ENCODE measurements at places on chromosomes 4 and X. TPM values are rescaled to one million over a fixed set of nuclear protein-coding genes. Genes with fewer than 3 reads are reported as not detected.

Gene ADD1
- 178 TPM for total RNA-seq

Gene TRIM61
- total RNA-seq, result 0.61 TPM

Gene MID1
- 57.0 TPM for total RNA-seq

Gene MAGEA9B
- total RNA-seq, result not detected

Gene IL3RA
- not detected for total RNA-seq

Gene TNMD
- not detected for total RNA-seq

Gene CXCL5
- total RNA-seq, result not detected

Gene LGI2
- total RNA-seq, result not detected

Gene GPC3
- not detected for total RNA-seq

Gene ZFP42
- not detected for total RNA-seq

Gene CSAG3
- total RNA-seq, result 41.6 TPM

Gene XAGE1A
- total RNA-seq, result not detected

Gene MAP7D2
- total RNA-seq, result not detected

Gene DKK2
- not detected for total RNA-seq

- no peaks in the 10 kb centered on the region for H3K36me3 ChIP-seq
- H3K4me1 ChIP-seq, result no peaks in the 10 kb centered on the region
- H3K27me3 ChIP-seq, result no peaks in the 10 kb centered on the region
- DNase-seq, result no peak
- H3K27ac ChIP-seq, result no peak overlapping the region
Observed at GRCh38 chr4:170736710-170737109, 647.0 kb upstream of the AADAT start.

- no peaks in the 10 kb centered on the region for H3K36me3 ChIP-seq
- H3K27ac ChIP-seq, result no peak overlapping the region
- DNase-seq, result no peak
Observed at GRCh38 chr4:173910891-173911290, 372.6 kb downstream of the FBXO8 start.

GRCh38 chrX:79161655-79162054 lies 17.2 kb downstream of the GPR174 start:
- no peak for DNase-seq
- no peaks in the 10 kb centered on the region for H3K4me1 ChIP-seq
- no peak overlapping the region for H3K27ac ChIP-seq
- H3K4me3 ChIP-seq, result no peak overlapping the region
- H3K36me3 ChIP-seq, result no peaks in the 10 kb centered on the region

GRCh38 chr4:137700072-137700471 lies 167.8 kb upstream of the PCDH18 start:
- no peak for DNase-seq
- H3K4me3 ChIP-seq, result no peak overlapping the region
- no peak overlapping the region for H3K27ac ChIP-seq
- no peaks in the 10 kb centered on the region for H3K27me3 ChIP-seq
- H3K4me1 ChIP-seq, result no peaks in the 10 kb centered on the region

DNA sequence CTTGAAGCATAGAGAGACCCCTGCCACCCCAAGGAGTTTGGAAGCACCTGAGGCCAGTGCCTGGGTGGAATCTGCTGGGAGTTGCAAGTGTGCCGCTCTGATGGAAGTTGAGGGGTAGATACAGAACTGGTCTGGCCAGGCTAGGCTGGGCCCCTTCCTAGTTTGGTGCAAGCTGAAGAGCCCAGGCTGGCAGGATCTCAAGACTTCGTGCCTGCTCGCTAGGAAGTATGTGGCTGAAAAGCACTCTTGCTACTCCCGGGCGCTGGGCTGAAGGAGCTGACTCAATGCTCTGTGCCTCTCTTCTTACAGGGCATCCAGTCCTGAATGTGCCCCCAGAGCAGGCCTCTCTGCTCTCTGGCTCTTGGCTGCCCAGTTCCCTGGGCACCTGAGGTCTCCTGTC lies 51.7 kb upstream of the PJA1 start:
- no peak overlapping the region for H3K27ac ChIP-seq
- DNase-seq, result no peak
- no peaks in the 10 kb centered on the region for H3K4me1 ChIP-seq
- no peaks in the 10 kb centered on the region for H3K27me3 ChIP-seq
- H3K36me3 ChIP-seq, result no peaks in the 10 kb centered on the region

- no peak overlapping the region for H3K27ac ChIP-seq
- no peak overlapping the region for H3K4me3 ChIP-seq
- DNase-seq, result no peak
- no peaks in the 10 kb centered on the region for H3K36me3 ChIP-seq
Observed at GRCh38 chr4:121050300-121050699, 22.0 kb downstream of the NDNF start.

DNA sequence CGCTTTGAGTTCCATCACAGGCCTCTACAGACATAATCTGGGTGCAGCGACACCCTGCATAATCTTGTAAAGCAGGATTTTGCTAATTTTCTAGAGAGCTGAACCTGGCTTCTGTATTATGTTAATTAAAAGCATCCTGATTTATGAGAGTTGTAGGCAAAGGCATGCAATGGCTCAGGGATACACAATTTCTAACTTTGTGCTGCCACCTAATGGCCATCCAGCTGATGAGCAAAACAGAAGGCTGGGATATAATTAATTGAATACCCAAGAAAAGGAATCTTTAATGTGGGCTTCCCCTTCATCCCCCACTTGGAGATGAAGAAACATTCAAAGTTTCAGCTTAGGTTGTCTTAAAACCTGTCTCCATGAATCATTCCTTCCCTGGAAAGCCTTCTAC lies 78.1 kb downstream of the BMP15 start:
- no peak overlapping the region for H3K4me3 ChIP-seq
- no peaks in the 10 kb centered on the region for H3K4me1 ChIP-seq
- H3K36me3 ChIP-seq, result no peaks in the 10 kb centered on the region
- no peaks in the 10 kb centered on the region for H3K27me3 ChIP-seq
- no peak for DNase-seq

- no peaks in the 10 kb centered on the region for H3K4me1 ChIP-seq
- no peaks in the 10 kb centered on the region for H3K36me3 ChIP-seq
- no peak for DNase-seq
- H3K4me3 ChIP-seq, result no peak overlapping the region
- H3K27ac ChIP-seq, result no peak overlapping the region
Observed at GRCh38 chr4:85151371-85151770, 184.9 kb upstream of the WDFY3 start.

GRCh38 chr4:11739992-11740391 lies 311.3 kb upstream of the HS3ST1 start:
- H3K4me1 ChIP-seq, result peaks cover 13% of the 10 kb centered on the region
- no peaks in the 10 kb centered on the region for H3K27me3 ChIP-seq
- no peak for DNase-seq
- no peak overlapping the region for H3K4me3 ChIP-seq
- no peaks in the 10 kb centered on the region for H3K36me3 ChIP-seq
- no peak overlapping the region for H3K27ac ChIP-seq

- no peak overlapping the region for H3K27ac ChIP-seq
- no peaks in the 10 kb centered on the region for H3K4me1 ChIP-seq
- no peak for DNase-seq
- no peaks in the 10 kb centered on the region for H3K27me3 ChIP-seq
- H3K36me3 ChIP-seq, result no peaks in the 10 kb centered on the region
Observed at GRCh38 chr4:165095291-165095690, 17.4 kb downstream of the TMEM192 start.

DNA sequence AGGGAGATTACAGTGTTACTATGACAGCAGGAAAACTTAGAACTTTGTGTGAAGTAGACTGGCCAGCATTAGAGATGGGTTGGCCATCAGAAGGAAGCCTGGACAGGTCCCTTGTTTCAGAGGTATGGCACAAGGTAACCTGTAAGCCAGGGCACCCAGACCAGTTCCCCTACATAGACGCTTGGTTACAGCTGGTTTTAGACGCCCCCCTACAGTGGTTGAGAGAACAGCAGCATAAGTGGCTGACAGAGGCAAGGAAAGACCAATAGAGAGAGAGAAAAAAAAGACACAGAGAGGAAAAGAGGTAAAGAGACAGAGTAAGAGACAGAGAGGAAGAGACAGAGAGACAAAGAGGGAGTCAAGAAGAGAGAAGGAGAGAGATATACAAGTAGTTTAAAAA lies 144.5 kb downstream of the GC start:
- H3K27ac ChIP-seq, result no peak overlapping the region
- DNase-seq, result no peak
- H3K4me3 ChIP-seq, result no peak overlapping the region
- no peaks in the 10 kb centered on the region for H3K27me3 ChIP-seq
- no peaks in the 10 kb centered on the region for H3K36me3 ChIP-seq
- H3K4me1 ChIP-seq, result no peaks in the 10 kb centered on the region

DNA sequence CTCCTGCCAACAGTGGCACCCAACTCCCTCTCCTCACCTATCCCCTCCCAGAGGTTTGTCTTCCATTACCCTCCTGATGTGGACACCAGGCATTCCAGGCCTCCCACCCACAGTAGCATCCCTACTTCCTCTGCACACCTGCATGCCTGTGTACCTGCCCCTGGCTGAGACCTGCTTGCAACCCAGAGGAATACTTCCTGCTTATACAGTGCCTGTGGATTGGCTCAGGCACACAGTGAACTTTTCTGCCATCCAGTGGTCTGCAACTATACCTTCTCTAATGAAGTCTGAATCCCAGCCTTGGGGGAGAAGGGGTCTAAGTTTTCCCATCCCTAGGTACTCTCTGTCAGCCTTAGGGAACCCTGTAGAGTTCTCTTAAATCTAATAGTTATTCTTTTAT lies 169.9 kb downstream of the IQCM start:
- DNase-seq, result no peak
- no peaks in the 10 kb centered on the region for H3K36me3 ChIP-seq
- no peak overlapping the region for H3K27ac ChIP-seq
- H3K4me1 ChIP-seq, result no peaks in the 10 kb centered on the region
- no peak overlapping the region for H3K4me3 ChIP-seq

DNA sequence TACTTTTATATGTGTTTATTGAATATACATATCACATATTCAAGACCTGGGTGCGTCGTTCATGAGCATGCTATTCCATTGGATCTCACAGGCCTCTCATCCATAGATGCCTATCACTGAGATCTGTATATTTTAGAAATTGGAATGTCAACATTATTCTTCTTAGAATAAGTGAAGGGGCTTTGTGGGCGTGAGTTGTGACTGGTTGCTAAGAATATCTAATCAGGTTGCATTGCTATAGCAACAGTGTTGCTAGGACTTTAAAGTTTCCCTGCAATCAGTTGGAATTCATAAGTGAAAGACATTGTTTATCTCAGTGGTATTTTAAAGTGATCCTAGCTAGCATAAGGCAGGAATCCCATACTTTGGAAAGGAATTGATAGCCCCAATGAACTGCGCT lies 36.7 kb upstream of the ANK2 start:
- H3K27ac ChIP-seq, result no peak overlapping the region
- DNase-seq, result no peak
- no peaks in the 10 kb centered on the region for H3K36me3 ChIP-seq
- H3K27me3 ChIP-seq, result no peaks in the 10 kb centered on the region
- H3K4me3 ChIP-seq, result no peak overlapping the region
- no peaks in the 10 kb centered on the region for H3K4me1 ChIP-seq

GRCh38 chrX:102745857-102746584 lies 25.5 kb downstream of the GPRASP3 start:
- H3K36me3 ChIP-seq, result no peaks in the 10 kb centered on the region
- DNase-seq, result no peak
- H3K27ac ChIP-seq, result no peak overlapping the region
- H3K4me3 ChIP-seq, result no peak overlapping the region

DNA sequence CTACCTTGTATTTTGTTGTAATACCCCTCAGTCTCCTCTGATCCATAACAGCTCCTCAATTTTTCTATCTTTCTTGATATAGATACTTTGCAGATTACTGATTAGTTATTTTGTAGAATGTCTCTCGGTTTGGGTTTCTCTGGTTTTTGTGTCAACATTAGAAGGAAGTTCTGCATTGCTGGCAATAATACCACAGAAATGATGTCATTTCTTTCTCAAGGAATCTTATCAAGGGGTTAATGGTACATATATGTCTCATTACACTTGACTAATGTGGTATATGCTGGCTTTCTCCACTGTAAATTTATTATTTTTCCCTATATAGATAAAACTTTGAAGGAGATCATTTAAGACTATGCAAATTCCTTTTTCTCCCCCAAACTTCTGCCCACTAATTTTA lies 183.6 kb upstream of the DKK2 start:
- no peak overlapping the region for H3K4me3 ChIP-seq
- no peaks in the 10 kb centered on the region for H3K36me3 ChIP-seq
- H3K27ac ChIP-seq, result no peak overlapping the region
- no peaks in the 10 kb centered on the region for H3K4me1 ChIP-seq

DNA sequence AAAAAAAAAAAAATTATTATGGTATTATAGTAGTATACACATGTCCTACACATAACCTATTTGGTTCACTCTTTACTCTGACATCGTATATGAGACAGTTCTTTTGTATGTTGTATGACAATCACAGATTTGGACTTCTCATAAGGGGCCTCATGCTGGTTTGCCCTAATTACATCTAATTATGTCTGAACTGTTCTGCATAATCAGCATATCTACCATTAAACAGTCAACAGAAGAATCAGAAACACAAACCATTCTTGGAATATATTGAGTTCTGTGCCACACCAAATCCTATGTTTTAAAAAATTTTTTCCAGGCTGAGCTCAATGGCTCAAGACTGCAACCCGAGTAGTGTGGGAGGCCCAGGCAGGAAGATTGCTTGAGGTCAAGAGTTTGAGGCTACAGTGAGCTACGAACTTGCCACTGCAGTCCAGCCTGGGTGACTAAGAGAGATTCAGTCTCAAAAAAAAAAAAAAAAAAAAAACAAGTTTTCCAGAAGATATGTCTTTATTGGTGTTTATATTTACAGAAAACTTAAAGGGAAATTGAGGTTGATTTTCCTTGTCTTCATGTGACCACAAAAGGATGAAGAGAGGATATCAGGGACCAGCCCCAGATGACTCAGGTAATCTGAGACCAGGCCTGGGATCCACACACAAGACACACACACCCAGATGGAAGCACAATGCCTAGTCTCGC lies 22.2 kb downstream of the TRIM61 start:
- DNase-seq, result no peak
- no peak overlapping the region for H3K27ac ChIP-seq
- H3K36me3 ChIP-seq, result no peaks in the 10 kb centered on the region
- no peak overlapping the region for H3K4me3 ChIP-seq

- H3K27me3 ChIP-seq, result no peaks in the 10 kb centered on the region
- no peaks in the 10 kb centered on the region for H3K36me3 ChIP-seq
- no peak overlapping the region for H3K27ac ChIP-seq
- DNase-seq, result no peak
Observed at GRCh38 chr4:158535130-158535614, 13.5 kb downstream of the RXFP1 start.

DNA sequence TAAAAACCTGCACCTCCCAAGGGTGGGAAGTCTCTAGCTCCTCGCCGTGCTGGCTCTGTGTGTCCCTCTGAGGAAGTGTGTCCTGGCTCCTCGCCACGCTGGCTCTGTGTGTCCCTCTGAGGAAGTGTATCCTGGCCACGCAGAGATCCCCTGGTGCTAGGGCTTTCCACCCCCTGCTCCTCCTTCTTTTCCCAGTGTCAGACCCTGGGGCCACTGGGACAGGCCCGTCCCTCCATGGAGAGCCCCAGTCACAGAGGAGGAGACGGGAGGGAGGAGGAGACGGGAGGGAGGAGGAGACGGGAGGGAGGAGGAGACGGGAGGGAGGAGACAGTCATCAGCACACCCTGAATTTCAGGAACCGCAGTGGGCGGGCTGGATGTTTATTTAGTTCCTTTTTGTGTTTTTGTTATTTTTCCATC lies 53.8 kb upstream of the HGFAC start:
- DNase-seq, result peak; percentile 26
- H3K27me3 ChIP-seq, result no peaks in the 10 kb centered on the region
- no peaks in the 10 kb centered on the region for H3K4me1 ChIP-seq
- H3K36me3 ChIP-seq, result no peaks in the 10 kb centered on the region
- no peak overlapping the region for H3K27ac ChIP-seq
- no peak overlapping the region for H3K4me3 ChIP-seq

- no peak overlapping the region for H3K4me3 ChIP-seq
- DNase-seq, result no peak
- H3K27me3 ChIP-seq, result no peaks in the 10 kb centered on the region
- H3K36me3 ChIP-seq, result no peaks in the 10 kb centered on the region
- H3K4me1 ChIP-seq, result no peaks in the 10 kb centered on the region
Observed at GRCh38 chr4:128876200-128876599, 66.7 kb downstream of the JADE1 start.

Data from PC-9 (cell line).